ENCODE measurements at places on chromosomes 11 and 22.

GRCh38 chr22:26267856-26268255 lies 98.6 kb downstream of the SEZ6L start:
- DNase-seq: no peak

DNA sequence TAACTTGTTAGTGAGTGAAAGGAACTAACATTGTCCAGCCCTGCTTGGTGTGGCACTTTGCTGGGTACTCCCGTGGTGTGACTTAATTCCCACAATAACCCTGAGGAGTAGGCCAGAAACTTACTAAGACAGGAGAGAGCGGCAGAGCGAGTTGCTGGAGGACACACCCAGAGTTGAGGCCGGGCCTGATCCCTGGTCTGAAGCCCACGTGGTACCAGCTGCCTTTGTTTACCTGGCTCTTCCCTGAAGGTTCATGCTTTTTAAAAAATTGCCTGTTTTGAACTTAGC lies 594 bp downstream of the MPST start:
- no peak for DNase-seq

GRCh38 chr22:38740754-38741153 lies 15.0 kb downstream of the SUN2 start:
- DNase-seq: peak; percentile 35

DNA sequence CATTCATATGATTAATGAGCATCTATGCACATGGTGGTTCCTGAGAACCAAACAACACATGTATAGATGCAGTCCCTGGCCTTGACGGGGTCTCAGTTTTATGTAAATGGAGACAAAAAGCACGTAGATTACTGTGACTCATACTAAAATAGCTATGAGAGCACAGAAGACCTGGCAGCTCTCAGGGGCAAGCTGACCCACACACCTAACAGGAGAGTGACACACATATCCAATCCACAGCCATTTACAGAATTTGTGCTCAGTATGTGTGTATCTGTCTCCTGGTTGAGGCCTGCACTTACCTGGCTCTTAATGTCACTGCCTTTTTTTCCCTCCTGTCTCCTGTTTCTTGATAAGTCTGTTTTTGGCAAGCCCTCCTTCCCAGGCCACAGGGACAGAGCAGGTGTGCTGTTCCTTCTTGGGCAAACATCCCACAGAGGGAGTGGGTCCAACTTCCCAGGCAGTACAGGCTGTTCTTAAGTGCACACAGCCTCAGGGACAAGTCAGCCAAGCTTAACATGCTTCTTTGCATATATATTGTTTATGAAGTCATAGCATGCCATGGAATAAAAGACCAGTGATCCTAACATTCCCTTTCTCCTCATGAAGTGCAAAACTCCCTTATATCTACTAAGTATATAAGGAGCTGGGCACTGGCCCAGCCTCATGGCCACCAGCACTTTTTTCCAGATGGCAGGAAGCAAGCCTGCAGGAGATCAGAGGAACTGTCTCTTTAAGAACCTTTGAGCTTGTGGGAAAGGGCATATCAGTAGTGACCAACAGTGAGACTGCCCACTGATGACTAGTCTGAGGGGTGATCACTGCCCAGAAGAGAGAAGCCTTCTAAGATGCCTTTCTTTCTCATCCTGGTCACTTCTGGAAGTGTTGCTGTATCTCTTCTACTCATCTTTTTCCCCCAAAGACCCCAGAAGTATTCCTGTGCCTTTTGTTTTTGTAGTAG lies 124.7 kb upstream of the CCDC90B start:
- DNase-seq: peak; percentile 97

GRCh38 chr11:67492069-67492727 lies 9.4 kb downstream of the AIP start:
- DNase-seq: no peak

- DNase-seq: peak; percentile 50
Observed at GRCh38 chr11:130001461-130002351, 929 bp downstream of the PRDM10 start.

GRCh38 chr22:16969508-16970327 lies 38.3 kb downstream of the GAB4 start:
- DNase-seq: no peak

- DNase-seq: no peak
Observed at GRCh38 chr22:48234011-48234410, 1471.6 kb downstream of the TBC1D22A start.

DNA sequence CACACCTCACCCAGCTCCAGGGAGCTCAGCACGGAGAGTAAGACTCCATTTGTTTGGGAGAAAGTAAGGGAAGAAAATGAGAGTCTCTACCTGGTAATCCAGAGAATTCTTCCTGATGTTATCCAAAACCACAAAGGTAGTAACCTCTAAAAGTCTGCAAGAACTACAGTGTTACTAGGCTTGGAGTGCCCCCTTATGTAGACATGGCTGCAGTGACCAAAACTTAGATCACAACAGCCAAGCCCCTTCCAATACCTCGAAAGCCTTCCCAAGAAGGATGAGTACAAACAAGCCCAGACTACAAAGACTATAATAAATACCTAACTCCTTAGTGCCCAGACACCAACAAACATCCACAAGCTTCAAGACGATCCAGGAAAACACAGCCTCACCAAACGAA lies 4.9 kb downstream of the UBE2L6 start:
- DNase-seq: peak; percentile 39

DNA sequence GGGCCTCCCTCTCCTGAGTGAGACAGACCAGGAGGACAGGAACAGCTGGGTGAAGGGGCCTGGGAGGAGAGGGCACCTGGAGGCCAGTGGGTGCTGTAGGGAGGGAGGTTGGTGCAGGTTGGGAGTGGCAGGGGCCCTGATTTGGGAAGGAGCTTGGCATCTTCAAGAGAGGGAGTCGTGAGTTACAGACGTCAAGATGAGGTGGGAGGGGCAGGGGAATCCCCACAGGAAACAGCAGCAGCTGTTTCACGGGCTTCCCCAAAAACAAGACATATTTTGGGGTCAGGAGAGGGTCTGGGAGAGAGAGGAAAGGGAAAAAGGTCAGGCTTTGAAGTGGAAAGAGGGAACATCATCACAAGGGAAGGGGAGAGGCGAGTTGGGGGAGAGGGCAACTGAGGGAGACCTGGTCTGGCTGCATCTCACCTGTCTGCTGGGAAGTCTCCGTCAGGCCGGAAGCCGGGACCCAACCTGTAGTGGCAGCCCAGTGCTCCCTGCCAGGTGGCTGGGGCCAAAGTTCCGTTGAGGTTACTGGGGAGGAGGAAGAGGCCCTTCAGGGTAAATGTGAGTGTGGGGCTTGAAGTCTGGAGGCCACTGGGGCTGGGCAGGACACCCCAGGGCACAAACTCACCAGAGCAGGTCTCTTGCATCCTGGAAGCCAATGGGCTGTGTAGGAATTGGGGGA lies 4.4 kb downstream of the NAALADL1 start:
- DNase-seq: no peak
